ENCODE measurements at places on chromosomes 3 and 15. TPM values are rescaled to one million over a fixed set of nuclear protein-coding genes. Genes with fewer than 3 reads are reported as not detected.
A peak's percentile ranks its signal among the peaks of the same experiment; 100 is the strongest.

The FETUB gene
- not detected for total RNA-seq

GRCh38 chr3:56205406-56205805, 262.9 kb downstream of the ERC2 start:
- H3K27ac ChIP-seq: no peak overlapping the region
- no peak overlapping the region for H3K4me3 ChIP-seq
- H3K4me1 ChIP-seq: no peaks in the 10 kb centered on the region
- no peak for DNase-seq

The IL5RA gene
- total RNA-seq: not detected

DNA sequence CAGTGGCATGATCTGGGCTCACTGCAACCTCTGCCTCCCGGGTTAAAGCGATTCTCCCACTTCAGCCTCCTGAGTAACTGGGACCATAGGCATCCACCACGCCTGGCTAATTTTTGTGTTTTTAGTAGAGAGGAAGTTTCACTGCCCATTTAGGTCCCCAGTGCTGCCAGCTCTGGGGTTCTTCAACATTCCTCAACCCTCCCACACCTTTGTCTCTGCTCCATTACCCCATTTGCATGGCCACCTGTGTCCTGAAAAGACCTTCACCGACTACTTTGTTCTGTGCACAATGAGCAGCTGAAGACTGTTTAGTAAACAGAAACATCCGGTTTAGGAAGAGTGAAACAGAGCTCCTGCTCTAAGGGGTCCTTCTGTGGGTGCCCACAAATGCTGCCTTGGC, 92.0 kb downstream of the FAM43A start:
- no peak overlapping the region for H3K4me3 ChIP-seq
- no peak overlapping the region for H3K27ac ChIP-seq
- DNase-seq: no peak
- H3K36me3 ChIP-seq: peaks cover 5% of the 10 kb centered on the region

The SCAPER gene
- total RNA-seq: 58.0 TPM

The LRRIQ4 gene
- total RNA-seq: 0.29 TPM

DNA sequence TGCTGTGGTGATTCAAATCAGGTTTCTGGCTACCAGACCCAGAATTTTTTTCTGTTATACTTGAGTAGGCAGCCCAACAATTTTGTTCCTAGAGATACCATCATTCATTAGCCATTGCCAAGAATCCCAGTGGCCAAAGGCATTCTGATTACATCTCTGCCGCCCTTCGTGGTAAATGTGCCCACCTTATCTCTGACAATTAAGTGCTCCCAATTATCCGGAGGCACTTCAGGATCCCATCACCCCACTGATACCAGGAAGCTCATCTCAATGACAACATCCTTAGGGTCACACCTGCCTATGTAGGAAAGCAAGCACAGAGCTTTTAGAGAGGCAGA, 43.2 kb upstream of the RPL35A start:
- DNase-seq: no peak
- H3K4me1 ChIP-seq: no peaks in the 10 kb centered on the region
- peaks cover 2% of the 10 kb centered on the region for H3K27me3 ChIP-seq
- H3K4me3 ChIP-seq: no peak overlapping the region
- H3K27ac ChIP-seq: no peak overlapping the region

DNA sequence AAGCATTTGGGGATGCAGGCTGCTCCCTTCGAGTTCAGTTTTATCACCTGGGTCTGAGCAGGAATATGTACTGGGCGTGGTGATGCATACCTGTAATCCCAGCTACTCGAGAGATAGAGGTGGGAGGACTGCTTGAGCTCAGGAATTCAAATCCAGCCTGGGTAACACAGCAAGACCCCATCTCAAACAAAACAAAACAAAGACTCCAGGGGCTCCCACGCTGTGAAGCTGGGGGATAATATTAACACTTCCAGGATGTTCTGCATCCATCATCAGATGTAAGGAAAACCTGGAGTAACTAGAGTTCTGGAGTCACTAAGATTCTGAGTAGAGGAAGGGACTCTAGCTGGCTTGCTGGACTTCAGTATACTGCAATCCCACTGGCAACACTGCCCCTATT, 40.6 kb downstream of the LYZL4 start:
- H3K4me1 ChIP-seq: peaks cover 19% of the 10 kb centered on the region
- no peak overlapping the region for H3K4me3 ChIP-seq
- peaks cover 15% of the 10 kb centered on the region for H3K36me3 ChIP-seq
- peaks cover 5% of the 10 kb centered on the region for H3K27me3 ChIP-seq
- no peak for DNase-seq
- H3K27ac ChIP-seq: no peak overlapping the region

- H3K4me3 ChIP-seq: no peak overlapping the region
- H3K36me3 ChIP-seq: peaks cover 4% of the 10 kb centered on the region
- no peak for DNase-seq
- peaks cover 5% of the 10 kb centered on the region for H3K4me1 ChIP-seq
Observed at GRCh38 chr3:195448205-195448875, 5.5 kb upstream of the ACAP2 start.

DNA sequence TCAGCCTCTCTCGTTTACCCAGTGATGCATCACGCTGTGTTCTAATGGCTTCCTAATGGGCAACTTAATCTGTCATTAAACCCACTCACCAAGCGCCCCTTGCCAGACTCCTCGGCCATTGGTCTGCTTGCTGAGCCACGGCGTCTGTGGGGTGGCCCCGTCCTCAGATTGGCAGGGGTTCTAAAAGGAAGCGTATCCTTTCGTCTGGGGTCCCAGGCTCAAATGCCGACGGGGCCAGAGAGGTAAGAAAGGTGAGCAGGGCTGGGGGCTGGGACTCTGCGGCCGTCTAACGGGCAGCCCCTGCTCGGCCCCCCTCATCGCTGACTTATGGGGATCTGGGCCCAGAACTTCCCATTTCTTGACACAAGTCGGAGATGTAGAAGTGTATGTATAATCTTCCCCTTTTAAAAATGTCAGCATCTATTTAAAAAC, 315.1 kb upstream of the PROK2 start:
- H3K27ac ChIP-seq: no peak overlapping the region
- no peaks in the 10 kb centered on the region for H3K36me3 ChIP-seq
- H3K4me3 ChIP-seq: peak overlapping the region; percentile 78
- H3K27me3 ChIP-seq: peaks cover 4% of the 10 kb centered on the region
- no peak for DNase-seq

DNA sequence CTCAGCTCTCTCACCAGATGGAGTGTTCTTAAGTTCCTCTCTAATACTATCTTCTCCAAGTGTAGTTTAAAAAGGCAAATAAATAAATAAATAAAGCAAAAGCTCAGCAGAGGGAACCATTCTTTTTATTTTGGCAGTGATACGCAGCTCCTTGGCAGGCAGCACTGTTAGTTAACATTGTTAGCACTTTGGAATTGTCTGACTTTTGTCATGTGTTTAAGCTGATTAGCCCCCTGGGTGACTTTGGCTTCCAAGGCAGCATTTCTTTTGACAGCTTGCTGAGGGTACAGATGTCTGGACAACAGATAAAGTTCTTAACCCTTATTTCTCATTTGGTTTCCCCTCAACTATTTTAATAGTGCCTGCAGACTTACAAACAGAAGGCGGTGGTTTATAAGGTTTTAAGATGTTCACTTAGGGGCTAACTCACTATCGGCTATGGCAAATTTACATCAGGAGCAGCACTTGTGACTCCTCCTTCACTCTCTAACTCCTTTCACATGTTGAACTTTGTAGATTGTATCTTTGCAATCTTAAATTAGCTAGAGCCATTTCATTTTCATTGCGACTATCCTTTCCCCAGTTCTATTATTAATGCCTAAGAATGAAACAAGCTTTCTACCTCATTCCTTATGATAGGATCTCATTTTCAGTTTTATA, 213.4 kb downstream of the ZBBX start:
- no peak overlapping the region for H3K4me3 ChIP-seq
- DNase-seq: no peak
- peaks cover 12% of the 10 kb centered on the region for H3K4me1 ChIP-seq
- no peak overlapping the region for H3K27ac ChIP-seq
- peaks cover 2% of the 10 kb centered on the region for H3K27me3 ChIP-seq

The TARS3 gene
- total RNA-seq: 40.1 TPM

DNA sequence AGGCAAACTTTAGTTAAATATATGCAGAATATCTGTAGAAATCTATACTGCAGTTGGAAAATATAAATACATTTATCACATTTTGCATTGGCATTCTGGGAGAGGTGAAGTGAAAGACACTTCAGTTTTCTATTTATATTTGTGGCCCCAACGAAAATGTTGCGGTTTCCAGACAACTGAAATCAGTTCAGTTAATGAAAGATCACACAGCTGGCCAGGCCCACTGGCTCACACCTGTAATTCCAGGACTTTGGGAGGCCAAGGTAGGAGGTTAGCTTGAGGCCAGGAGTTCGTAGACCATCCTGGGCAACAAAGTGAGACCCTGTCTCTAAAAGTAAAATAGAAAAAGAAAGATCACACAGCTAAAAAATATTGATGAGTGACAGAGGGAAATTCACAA, 11.9 kb upstream of the CLASP2 start:
- no peak for DNase-seq
- H3K27me3 ChIP-seq: peaks cover 3% of the 10 kb centered on the region
- no peaks in the 10 kb centered on the region for H3K4me1 ChIP-seq
- no peak overlapping the region for H3K27ac ChIP-seq

DNA sequence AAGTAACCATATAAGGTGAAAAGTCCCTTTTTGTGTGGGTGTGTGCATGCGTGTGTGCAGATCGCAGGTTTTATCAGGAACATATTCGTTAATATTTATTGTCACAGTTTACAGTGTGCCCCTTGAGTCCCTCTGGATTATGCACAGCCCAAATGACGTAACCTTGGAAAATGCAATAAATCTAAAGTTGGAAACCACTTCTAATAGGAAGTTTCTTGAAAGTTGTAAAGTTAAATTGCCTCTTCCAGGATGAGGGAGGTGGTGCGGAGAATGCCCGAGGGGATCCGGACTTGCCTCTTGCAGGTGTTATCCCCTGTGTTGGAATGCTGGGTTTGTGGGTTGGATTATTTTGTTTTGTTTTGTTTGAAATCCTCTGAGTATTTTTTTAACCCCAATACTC, 143.3 kb downstream of the CMSS1 start:
- no peak for DNase-seq
- peaks cover 22% of the 10 kb centered on the region for H3K4me1 ChIP-seq
- H3K27ac ChIP-seq: no peak overlapping the region
- H3K4me3 ChIP-seq: no peak overlapping the region
- H3K36me3 ChIP-seq: no peaks in the 10 kb centered on the region

The MYRIP gene
- total RNA-seq: 1.8 TPM

The CACNA2D3 gene
- 10.0 TPM for total RNA-seq

GRCh38 chr15:66936109-66936860, 129.1 kb upstream of the SMAD3 start:
- H3K27ac ChIP-seq: no peak overlapping the region
- DNase-seq: no peak
- H3K4me1 ChIP-seq: peaks cover 12% of the 10 kb centered on the region
- peak overlapping the region; percentile 40 for H3K4me3 ChIP-seq

- H3K27me3 ChIP-seq: no peaks in the 10 kb centered on the region
- no peak overlapping the region for H3K4me3 ChIP-seq
- no peak for DNase-seq
- no peaks in the 10 kb centered on the region for H3K36me3 ChIP-seq
- no peak overlapping the region for H3K27ac ChIP-seq
Observed at GRCh38 chr3:117097351-117097750, 387.8 kb downstream of the TUSC7 start.

GRCh38 chr3:18546632-18547031, 121.5 kb upstream of the SATB1 start:
- H3K4me3 ChIP-seq: no peak overlapping the region
- H3K27ac ChIP-seq: no peak overlapping the region
- H3K27me3 ChIP-seq: no peaks in the 10 kb centered on the region

The CRYGS gene
- 3.7 TPM for total RNA-seq

DNA sequence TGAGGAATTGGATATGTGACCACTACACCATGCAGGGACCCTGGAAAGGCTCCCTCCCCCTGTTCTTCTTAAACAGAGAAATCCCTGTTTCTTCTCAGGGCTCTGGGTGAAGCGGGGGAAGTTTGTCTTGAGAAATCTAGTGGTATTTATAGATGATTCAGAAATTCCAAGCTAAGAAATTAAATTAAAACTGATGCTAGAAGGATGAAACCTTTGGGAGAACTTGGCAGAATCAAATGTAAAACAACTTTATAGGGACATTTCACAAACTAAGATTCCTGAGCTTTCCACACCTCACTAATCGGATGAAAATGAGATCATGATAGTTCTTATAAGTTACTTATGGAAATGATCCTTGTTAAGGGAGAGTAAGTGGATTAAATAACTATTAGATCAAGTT, 54.2 kb downstream of the FBXL2 start:
- H3K4me1 ChIP-seq: no peaks in the 10 kb centered on the region
- H3K27ac ChIP-seq: no peak overlapping the region
- H3K36me3 ChIP-seq: peaks cover 7% of the 10 kb centered on the region
- peaks cover 2% of the 10 kb centered on the region for H3K27me3 ChIP-seq
- H3K4me3 ChIP-seq: no peak overlapping the region

- DNase-seq: no peak
- no peaks in the 10 kb centered on the region for H3K27me3 ChIP-seq
- H3K4me1 ChIP-seq: no peaks in the 10 kb centered on the region
- no peak overlapping the region for H3K4me3 ChIP-seq
- no peaks in the 10 kb centered on the region for H3K36me3 ChIP-seq
Observed at GRCh38 chr3:133695560-133696171, 33.9 kb upstream of the TOPBP1 start.

GRCh38 chr3:117710501-117710900, 1000.9 kb downstream of the TUSC7 start:
- no peaks in the 10 kb centered on the region for H3K36me3 ChIP-seq
- no peak overlapping the region for H3K27ac ChIP-seq
- H3K4me1 ChIP-seq: peaks cover 21% of the 10 kb centered on the region
- no peak for DNase-seq
- no peak overlapping the region for H3K4me3 ChIP-seq
